ENCODE measurements at places on chromosomes 3 and 15. TPM values are rescaled to one million over a fixed set of nuclear protein-coding genes. Genes with fewer than 3 reads are reported as not detected.

Gene CDHR4
- not detected for total RNA-seq

Gene BRK1
- 123 TPM for total RNA-seq

Gene HEG1
- total RNA-seq: 106 TPM

DNA sequence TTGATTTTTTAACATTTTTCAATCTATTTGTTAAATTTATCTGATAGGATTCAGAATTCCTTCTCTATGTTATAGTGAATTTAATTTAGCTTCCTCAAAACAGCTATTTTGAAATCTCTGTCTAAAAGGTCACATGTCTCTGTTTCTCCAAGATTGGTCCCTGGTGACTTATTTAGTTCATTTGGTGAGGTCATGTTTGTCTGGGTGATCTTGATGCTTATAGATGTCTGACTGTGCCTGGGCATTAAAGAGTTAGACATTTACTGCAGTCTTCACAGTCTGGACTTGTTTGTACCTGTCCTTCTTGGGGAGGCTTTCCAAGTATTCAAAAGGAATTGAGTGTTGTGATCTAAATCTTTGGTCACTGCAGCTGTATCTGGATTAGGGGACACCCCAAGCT is 169.5 kb upstream of the C2CD4B start:
- no peak for DNase-seq

DNA sequence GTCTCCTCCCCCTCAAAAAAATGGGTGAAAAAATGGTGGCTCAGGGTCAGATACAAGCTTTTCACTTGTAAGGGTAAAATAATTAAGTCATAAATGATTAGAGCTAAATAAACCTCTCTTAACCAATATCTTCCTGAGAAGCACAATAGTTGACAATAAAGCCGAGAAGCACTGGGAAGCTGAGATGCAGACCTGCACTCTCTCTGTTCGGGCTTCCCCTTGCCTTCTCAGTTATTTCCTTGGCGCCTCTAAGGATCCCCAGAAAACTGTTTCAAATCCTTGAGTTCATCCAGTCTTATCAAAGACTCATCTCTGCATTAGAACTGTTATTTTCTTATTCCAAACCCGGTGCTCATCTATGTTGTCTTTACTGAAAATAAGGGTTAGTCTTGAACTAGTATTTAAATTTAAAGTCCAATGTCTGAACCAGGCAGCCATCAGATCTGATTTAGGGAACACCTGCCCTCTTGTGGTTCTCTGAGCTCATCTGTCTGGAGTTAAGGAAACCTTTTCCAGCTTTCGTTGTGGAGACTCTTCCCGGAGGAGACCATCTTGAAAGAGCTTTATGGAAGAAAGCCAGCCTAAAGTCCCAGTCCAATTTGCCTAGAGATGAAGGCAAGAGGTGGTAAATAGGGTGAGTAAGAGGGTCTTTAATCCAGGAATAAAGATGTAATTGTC is 256.4 kb upstream of the MCTP2 start:
- no peak for DNase-seq

GRCh38 chr15:65795663-65796216 is 3.6 kb upstream of the DENND4A start:
- no peak for DNase-seq

DNA sequence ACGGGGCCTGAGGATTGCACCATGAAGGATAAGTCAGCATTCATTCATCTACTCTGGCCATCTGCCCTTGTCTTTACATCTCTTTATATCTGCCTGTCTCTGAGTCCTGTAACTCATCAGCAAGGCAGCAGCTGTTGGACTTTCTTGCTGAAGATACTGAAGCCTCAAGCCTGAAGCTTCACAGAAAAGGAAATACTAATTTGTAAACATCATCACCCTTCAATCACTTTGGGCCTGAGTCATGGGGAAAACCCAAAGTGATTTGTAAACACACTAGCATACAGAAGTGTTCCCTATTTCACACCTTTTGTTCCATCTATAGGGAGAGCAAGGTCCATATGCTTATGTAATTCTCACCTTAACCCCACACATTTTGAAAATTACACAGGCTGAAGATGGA is 928.2 kb downstream of the EPHA3 start:
- DNase-seq: no peak

GRCh38 chr15:53272116-53272515 is 482.0 kb upstream of the ONECUT1 start:
- no peak for DNase-seq

DNA sequence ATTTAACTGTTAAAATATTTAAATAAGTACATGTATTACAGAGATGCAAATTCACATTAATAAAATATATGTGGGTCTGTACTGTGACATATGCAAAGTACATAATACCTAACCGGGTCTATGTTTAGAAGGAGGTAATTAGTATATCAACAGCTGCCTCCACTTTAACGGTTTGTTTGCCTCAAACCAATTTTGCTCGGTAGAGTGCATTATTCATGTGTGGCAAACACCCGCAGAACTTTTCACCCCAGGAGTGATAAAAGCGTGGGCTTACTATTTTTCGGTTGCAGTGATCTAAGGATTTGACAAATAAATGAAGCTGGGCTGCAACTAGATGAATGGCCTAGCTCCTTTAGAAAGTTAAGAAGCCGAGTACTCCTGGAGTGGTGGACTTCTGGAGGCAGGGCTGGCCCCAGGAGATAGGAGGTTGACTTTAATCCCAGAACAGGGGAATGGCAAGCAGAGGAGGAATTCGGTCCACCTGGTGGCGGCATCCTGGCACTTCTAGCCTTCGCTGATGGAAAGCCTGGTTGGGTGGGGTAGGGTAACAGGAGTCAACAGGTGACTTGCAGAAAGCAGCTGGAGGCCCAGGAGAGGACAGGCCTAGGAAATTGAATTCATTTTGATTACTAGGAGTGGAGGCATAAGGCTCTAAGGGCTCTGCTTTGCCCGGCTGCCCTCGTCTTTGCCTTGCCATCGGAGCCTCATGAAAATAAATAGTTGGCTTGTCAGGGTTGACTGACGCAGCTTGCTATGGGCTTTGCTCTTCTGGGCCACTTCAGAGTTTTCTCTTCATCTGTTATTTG is 2.4 kb downstream of the SLCO3A1 start:
- no peak for DNase-seq

- DNase-seq: no peak
These were observed 8.2 kb downstream of the RCN2 start for GRCh38 chr15:76939715-76940114.

- no peak for DNase-seq
These were observed 88.2 kb upstream of the STT3B start for GRCh38 chr3:31444220-31445142.

DNA sequence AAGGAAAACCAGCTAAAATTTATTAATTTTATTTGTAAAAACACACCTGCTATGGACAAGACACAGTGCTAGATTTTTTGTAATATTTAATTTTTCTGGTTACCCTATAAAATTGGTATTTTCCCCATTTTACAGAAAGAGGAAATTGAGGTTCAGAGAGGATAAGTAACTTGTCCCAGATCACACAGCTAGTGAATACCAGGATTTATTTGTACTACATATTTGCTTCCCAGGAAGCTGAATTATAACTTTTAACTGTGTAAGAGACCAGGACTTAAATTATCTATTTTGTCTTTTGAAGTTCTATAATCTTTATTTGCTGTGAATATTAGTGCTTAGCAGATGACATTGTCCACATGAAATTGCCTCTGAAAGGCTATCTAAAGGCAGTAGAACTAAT is 49.7 kb downstream of the MAP2K5 start:
- DNase-seq: no peak

DNA sequence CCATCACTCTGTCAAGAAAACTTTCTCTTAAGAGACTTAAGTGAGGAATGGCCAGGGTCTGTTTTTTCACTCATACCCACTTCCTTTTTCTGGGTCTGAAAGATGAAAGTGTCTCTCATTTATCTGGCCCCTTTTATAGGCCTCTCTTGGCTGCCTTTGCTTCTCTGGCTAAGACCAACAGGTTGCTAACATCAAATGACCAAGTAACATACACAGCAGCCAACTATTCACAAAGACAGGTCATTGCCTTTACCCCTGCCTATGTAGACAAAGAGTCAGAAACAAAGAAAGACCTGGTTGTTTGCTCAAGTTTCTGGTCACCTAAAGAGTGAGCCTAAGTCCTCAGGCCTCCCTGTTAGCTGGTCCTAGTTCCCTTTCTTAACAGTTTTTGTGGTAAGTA is 24.0 kb upstream of the CSTA start:
- DNase-seq: no peak

DNA sequence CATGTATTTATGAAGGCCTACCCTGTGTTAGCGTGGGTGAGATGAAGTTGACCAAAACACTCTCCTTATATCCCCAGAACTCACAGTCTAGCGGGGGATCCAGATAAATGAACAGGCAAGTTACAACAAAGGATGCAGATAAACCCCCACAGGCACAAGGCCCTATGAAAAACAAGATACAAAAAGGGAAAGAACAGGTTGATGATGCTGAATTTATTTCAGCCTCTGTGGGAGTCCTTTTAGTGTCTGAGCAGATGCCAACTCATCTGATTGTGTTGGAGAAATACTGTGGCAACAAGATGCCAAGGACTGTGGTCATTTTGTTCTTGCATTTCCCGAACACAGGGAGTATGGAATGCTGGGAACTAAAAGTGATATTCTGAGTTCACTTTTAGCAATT is 300.0 kb downstream of the CHST2 start:
- no peak for DNase-seq

DNA sequence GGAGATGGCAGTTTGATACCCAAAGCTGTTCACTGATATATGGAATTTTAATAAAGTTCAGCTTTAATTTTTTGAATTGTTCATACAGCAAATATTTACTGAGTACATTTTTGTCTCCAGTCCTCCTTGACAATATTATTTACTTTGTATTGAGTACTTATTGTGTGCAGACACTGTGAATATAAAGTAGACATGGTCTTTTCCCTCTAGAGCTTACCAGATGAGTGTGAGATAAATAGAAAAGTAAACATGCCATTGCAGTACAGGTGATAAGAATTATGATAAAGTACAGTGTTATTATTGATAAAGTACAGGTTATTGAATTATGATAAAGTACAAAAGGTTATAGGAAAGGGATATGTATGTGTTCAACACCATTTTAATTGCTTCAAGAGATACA is 2.1 kb downstream of the UBA5 start:
- no peak for DNase-seq

- no peak for DNase-seq
These were observed 54.2 kb upstream of the RPL32 start for GRCh38 chr3:12895391-12896062.

All from endothelial cell of umbilical vein (primary cell).